ENCODE measurements at places on chromosomes 12 and 14. TPM values are rescaled to one million over a fixed set of nuclear protein-coding genes. Genes with fewer than 3 reads are reported as not detected.

Gene CD163L1
- 1.5 TPM for total RNA-seq

Gene PTCSC3
- not detected for total RNA-seq

Gene PIWIL1
- not detected for total RNA-seq

Gene ANKRD33
- total RNA-seq = not detected

Gene SPX
- total RNA-seq = 0.28 TPM

Gene BMP4
- total RNA-seq = not detected

Gene RARG
- 14.0 TPM for total RNA-seq

Gene LRRC10
- not detected for total RNA-seq

Gene GAS2L3
- total RNA-seq = 46.3 TPM

Gene RFLNA
- 1.1 TPM for total RNA-seq

Gene IL23A
- total RNA-seq = not detected

Gene PTPN21
- total RNA-seq = 6.1 TPM

Gene SPTSSA
- total RNA-seq = 20.9 TPM

Gene DDX11
- total RNA-seq = 196 TPM

Gene GLIPR1L1
- not detected for total RNA-seq

Gene FBRSL1
- total RNA-seq = 111 TPM

Gene GOLGA5
- total RNA-seq = 21.3 TPM

Gene ITGA7
- 21.4 TPM for total RNA-seq

Gene CCDC197
- not detected for total RNA-seq

Gene P2RX7
- 0.42 TPM for total RNA-seq

Gene TSPAN11
- 20.9 TPM for total RNA-seq

Gene HCAR1
- 2.0 TPM for total RNA-seq

Gene AMHR2
- not detected for total RNA-seq

Gene SLC5A8
- total RNA-seq = not detected

Gene NR1H4
- not detected for total RNA-seq

Gene RND1
- 2.0 TPM for total RNA-seq

Gene PTPRO
- total RNA-seq = 2.8 TPM

Gene OR4K17
- not detected for total RNA-seq

Gene SERPINA12
- total RNA-seq = not detected

Gene VASH1
- total RNA-seq = 9.2 TPM

Gene DRAM1
- 10.3 TPM for total RNA-seq

Gene IFT81
- total RNA-seq = 32.9 TPM
